ENCODE measurements at places on chromosomes 2 and 18.

DNA sequence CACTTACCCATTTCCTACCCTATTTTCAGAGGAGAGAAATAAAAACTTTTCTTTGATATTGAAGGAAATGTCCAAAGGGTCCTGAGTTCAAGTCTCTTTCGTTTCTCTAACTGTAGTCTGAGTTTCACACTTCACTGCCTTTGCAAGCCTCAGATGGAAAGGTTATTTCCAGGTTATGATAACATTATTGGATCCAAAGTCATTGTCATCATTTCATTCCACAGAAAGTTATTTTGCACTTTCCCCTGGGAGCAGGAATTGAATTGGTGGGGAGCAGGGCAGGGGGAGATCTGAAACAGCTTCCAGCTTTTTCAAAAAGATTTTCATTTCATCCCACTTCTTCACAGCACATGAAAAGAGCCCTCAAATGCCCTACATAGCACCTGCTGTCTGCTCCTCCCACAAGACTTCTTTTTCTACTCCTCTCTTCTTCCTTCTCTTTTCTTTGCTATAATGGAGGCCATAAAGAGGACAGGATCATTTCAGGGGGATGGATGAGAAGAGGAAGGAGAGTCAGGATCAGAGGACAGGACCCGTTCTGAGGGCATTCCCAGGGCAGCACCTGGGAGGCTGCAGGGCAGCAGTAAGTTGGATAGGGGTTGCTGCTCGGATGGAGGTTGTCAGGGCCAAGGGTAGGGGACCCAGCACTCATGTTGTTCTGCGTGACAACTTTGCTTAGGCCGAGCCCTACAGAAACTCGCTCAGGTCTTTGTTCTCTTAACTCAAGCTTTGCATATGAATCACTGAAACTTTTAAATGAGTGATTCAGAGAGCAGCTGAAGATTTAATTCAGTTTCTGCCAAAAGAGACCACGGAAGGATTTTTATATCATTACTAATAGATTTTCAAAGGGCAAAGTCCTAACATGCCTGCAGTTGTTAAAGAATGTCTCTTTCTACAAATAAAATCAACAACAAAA lies 11.4 kb upstream of the GALNT5 start:
- DNase-seq = no peak

DNA sequence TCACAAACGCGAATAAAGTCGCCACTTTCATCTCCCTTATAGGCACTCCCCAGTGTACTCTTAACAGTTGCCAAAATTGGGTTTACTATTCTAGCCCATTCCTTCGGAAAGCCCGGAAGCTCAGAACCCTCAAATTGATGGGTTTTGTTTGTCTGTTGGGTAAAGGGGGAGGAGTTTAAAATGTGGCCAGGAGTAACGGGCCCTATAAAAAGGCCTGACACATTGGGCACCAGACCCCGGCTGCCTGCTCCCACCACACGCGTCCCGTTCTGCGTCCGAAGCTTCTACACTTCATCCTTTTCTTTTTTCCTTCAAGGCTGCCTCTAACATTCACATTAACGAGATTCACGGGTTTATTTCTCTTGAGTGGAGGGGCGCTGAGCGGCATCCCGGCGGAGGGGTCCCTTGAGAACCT lies 837 bp downstream of the NHEJ1 start:
- DNase-seq = no peak

DNA sequence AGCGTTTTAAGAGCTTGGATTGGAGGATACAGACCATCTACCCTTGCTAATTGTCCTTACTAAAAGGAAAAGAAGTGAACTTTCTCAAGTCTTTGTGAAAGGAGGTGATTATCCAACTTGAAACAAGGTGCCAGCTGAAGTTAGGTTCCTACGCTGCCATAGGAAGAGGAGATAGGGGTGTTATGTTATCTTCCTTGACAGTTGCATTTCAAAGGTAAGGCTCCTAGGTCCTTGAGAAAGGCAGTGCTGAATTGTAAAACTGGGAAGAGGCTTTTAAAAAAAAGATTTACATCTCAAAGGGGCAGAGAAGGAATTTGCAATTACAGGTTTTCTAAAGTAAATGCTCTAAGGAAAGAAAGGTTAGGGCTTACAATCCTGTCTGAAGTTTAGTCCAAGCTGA lies 810.2 kb upstream of the LRATD1 start:
- DNase-seq = no peak

DNA sequence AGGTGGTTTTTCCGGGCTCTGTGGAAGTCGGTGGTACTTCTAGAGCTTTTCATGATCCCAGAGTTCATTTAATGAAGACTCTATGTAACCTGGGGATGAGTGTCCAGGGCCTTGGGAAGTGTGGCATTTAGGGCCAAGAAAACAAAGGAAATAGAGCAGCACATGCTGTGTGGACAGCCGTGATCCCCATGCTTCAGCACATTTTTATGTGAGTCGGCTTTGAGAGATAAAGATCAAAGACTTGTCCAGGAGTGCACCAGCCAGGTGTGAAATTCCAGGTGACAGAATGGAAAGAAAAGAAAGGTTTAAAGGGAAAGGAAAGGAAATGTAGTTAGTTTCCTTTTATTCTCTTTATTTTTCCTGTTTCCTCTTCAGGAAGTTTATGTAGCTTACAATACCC lies 258.0 kb upstream of the NRP2 start:
- no peak for DNase-seq

DNA sequence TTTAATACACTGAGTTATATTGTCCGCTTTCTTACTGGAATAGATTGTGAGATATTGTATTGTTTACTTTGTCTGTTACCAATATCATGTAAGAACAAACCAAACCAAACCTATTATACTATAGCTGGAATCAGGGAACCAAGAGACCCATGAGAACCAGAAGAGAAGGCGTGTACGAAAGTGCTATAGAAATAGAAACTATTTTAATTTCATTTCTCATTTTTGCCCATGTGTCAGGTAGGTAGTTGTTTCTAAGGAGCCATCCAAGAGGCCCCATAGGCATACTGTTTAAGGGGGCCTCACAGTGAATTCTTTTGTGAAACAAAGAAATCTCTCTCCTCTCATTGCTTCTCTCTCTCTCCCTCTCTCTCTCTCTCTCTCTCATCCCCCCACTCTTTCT lies 363.6 kb downstream of the RNF144A start:
- DNase-seq = no peak

DNA sequence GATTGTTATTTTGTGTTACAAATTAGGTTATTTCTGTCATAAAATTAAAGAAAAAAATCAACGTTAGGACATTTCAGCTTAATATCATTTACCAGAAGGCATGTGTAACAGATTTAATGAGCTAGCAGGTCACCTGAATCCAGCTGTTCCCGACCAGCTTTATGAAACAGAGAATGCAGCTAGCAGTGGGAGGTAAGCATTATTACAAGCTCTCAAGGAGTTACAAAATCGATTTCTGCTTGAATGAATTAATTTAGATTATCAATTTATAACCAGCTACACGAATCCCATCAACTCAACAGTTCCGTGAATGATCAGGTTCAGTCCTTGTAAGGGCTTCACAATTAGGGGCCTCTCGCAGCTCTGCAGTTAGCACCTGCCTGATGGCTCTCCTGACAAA lies 211.9 kb downstream of the PTGR3 start:
- no peak for DNase-seq

DNA sequence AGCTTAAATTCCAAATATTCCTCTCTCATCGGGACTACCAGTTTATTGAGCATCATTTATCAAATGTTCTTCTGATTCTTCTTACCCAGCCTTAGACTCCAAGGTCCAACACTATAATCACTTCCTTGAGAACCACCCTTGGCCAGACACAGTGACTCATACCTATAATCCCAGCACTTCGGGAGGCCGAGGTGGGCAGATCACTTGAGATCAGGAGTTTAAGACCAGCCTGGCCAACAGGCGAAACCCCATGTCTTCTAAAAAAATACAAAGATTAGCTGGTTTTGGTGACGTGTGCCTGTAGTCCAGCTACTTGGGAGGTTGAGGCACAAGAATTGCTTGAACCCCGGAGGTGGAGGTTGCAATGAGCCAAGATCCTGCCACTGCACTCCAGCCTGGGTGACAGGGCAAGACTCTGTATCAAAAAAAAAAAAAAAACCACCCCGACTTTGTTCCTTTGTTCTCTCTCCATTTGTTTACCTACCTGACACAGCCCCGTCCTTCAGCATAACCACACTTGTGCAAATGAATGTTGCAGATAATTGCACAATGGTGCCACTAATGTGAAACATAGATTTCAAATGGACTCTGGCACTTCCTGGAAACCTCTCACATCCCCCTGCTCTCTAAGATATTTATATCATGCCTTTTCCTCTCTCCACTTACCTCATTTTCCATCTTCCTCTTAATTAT lies 38.9 kb upstream of the LPIN2 start:
- peak; percentile 9 for DNase-seq

GRCh38 chr2:189265696-189266320 lies 86.2 kb upstream of the COL5A2 start:
- no peak for DNase-seq

GRCh38 chr2:9773903-9774239 lies 69.4 kb upstream of the TAF1B start:
- DNase-seq = no peak

DNA sequence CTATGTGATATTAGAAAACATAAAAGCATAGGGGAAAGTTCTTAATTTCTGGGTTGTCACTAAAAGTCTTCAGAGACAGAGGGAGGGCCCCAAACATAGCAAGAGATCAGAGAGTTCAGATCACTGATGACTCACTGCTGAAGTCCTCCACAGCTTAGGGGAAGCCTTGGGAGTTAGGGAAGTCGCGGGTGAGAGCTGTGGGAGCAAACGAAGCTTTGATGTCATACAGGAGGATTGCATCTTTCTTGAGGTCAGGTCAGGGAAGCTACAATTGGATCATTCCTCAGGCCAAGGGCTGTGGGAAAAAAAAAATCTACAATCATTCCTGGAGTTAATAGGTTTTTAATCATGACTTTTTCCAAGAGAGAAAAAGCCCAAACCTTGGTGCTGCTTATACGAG lies 96.2 kb downstream of the COPS8 start:
- no peak for DNase-seq

- DNase-seq = no peak
Observed at GRCh38 chr2:241851325-241852115, 7.2 kb downstream of the PDCD1 start.

- DNase-seq = no peak
Observed at GRCh38 chr2:7060631-7061449, 143.6 kb downstream of the RNF144A start.

GRCh38 chr18:42305869-42306593 lies 351.0 kb downstream of the PIK3C3 start:
- DNase-seq = no peak

GRCh38 chr2:108824316-108825070 lies 37.9 kb downstream of the CCDC138 start:
- no peak for DNase-seq

GRCh38 chr2:25512707-25513106 lies 160.7 kb downstream of the DTNB start:
- DNase-seq = no peak

- no peak for DNase-seq
Observed at GRCh38 chr18:36250827-36251226, 46.7 kb upstream of the FHOD3 start.

GRCh38 chr2:44752761-44753160 lies 188.7 kb upstream of the SIX3 start:
- DNase-seq = no peak

- no peak for DNase-seq
Observed at GRCh38 chr2:154978244-154978643, 279.7 kb downstream of the KCNJ3 start.

GRCh38 chr18:75896865-75897264 lies 469.4 kb upstream of the SMIM21 start:
- peak; percentile 58 for DNase-seq

GRCh38 chr18:9333441-9334328 lies 888 bp upstream of the TWSG1 start:
- no peak for DNase-seq

DNA sequence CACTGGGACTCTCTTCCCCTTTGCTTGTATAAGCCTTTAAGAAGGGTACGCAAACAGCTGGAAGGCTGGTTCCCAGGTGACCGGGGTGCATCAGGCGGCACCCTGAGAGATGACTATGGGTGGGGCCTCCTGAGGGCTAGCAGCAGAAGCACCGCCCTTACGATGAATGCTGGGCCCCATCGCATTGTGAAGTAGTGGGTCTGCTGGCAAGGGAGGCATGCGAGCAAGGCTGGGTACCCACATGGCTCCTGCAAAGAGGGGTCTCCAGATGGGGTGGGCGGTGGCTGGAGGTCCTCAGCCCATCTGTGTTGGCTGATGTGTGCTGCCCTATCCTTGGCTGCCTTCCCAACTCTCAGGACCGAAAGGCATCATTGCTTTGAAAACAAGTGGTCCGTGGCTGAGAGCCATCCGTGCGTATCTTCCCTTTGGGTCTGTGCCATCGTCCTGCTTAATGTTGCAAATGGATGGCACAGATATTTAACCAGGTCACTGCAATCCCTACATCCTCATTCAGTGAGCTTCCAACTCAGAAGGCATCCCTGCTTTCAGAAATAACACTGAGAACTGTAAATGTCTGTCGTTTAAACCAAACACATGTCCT lies 83.5 kb upstream of the GPC1 start:
- DNase-seq = peak; percentile 4

DNA sequence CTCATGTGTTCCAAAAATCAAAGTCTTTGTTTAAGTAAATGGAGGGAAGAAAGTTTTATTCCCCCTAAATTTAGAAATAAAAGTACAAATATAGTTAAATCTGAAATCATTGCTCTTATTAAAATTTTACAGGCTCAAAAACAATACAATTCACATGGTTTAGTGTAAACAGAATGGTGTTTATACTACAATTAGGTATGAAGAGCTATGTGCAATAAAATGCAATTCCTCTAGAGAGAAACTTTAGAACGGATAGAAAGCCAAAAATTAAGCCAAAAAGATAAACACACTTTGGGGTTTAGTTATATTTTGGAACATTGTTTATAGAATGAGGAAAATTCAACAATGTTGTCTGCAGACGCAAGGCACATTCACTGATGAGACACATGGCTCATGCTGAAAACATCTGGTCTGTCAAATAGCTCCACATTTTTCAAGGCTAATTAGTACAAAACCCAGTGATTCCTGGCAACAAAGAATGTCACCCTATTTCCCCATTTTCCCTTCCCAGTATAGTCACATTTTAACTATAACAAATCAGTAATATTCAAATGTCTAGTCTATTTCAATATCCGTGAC lies 103.3 kb downstream of the EXOC6B start:
- no peak for DNase-seq

- no peak for DNase-seq
Observed at GRCh38 chr2:74658516-74658915, 4.5 kb downstream of the SEMA4F start.

DNA sequence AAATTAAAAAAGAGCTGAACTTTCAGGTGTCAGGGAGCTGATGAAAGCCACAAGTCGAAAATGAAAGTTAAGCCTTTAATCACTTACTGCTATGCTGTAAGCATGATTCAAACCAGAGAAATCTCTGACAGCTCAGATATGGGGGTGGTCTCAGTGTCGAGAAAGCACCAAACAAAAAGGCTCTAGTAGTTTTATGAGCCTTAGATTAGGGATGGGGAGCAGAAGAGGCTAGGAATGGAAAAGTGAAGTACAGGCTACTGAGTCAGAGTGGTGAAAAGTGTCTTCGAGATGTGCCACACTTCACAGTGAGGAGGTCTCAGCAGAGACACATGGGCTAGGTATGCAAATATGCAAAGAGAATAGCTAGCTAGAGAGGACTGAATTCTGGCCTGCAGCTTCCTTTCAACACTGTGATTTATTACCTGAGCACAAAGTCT lies 482.2 kb downstream of the SPAG16 start:
- DNase-seq = no peak

- DNase-seq = no peak
Observed at GRCh38 chr2:41806286-41806685, 241.5 kb upstream of the PKDCC start.

All from NCI-H2107 (cell line).